Activated CD8-positive, alpha-beta memory T cell treated with anti-CD3 and anti-CD28 coated beads, Interleukin-2, amount 50 U/mL, for 4 hours (primary cell): ENCODE measurements at places on chromosomes 5 and 9.

DNA sequence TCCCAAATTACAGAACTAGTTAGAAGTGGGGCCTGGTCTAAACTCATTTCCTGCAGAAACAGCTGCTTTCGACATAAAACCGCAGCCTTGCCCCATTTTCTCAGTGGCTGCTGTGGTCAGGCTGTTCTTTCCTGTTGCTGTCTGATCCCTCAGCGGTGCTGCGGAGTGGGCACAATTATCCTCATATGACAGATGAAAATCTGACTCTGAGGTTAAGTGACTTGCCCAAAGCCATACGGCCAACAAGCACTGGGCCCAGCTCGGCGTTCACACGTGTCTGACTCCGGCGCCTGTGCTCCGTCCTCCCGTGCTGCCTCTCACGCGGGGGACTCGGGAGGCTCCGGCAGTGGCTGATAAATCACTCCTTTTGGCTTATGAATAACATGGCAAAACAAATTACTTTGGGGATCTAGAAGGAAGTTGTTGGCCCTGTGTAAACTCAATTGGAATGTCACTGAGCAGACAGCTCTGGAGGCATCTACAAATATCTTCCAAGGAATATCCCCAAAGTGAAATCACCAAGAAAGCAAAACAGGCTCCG, 142.6 kb upstream of the LMX1B start:
- DNase-seq = peak; percentile 68

DNA sequence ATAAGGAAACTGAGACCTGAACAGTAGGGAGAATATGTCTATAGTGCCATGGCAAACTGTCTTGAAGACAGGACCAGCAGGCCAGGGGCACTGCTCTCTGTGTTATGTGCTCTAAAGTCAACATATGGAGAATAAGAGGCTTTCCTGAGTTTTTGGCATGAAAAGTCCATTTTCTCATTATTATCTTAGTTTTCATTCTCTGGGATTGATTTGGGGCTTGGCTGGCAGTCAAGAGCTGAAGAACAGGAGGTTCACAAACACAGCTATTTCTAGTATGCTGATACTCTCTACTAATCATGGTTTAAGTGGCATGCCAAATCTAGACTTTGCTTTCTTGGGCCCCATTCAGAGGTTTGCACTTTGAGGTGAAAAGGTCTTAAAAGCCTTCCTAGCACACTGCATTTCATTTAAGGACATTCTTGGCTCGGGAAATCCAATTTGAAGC, 404.4 kb downstream of the ZNF608 start:
- no peak for DNase-seq

DNA sequence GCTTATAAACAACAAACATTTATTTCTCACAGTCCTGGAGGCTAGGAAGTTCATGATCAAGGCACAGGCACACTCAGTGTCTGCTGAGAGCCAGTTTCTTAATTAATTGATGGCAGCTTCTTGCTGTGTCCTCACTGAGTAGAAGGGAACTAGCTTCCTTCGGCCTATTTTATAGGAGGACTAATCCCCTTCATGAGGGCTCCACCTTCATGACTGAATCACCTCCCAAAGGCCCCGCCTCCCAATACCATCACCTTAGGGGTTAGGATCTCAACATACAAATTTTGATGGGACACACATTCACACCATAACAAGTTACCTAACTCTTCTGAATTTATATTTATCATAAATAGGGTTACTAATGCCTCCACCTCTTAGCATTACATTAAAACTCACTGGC, 129.8 kb downstream of the GNAQ start:
- no peak for DNase-seq

- no peak for DNase-seq
Measured at GRCh38 chr9:81250041-81250440, 439.3 kb downstream of the TLE1 start.

GRCh38 chr9:89410641-89411350, 87.1 kb downstream of the SEMA4D start:
- DNase-seq = peak; percentile 38

GRCh38 chr5:16304846-16305245, 125.3 kb upstream of the MARCHF11 start:
- DNase-seq = no peak

DNA sequence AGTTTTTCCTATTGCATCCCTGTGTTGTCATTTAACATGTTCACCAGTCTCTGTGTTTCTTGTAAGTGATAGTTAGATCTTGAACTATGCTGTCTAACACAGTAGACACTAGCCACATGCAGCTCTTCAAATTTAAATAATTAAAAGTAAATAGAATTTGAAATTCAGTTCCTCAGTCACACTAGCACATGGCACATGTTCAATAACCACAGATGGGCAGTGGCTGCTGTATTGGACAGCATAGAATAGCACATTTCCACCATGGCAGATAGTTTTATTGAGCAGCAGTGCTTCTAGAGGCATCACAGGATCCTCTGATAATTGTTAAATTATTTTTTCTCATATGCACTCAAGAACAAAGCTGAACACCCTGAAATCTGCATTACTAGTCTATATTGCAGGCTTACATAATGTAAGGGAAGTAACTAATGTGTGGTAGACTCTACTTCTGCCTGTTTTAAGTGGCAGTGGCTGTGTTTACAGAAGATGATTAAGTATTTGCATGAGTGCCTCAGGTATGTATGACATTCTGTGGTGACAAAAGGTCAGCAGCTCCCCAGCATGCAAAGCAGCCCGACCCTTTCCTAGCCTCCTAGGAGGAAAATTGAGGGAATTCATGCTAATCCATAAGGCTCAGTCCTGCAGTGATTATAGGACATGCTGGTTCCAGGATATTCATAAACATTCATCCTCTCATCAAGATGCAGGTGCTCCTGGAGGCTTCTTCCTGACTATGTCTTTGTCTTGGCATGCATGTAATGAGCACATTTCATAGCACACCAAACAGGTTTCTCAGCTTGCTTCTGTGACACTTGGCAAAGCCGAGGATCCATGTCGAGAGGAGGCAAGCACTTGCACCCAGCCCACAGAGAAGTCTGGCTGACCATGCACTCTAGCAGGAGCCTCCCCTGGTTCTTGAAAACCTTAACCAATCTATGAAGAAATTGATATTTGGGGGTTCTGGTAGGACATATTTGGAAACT, 45.5 kb downstream of the SH3RF2 start:
- DNase-seq = no peak

- DNase-seq = no peak
Measured at GRCh38 chr5:116378777-116379121, 195.9 kb downstream of the SEMA6A start.

DNA sequence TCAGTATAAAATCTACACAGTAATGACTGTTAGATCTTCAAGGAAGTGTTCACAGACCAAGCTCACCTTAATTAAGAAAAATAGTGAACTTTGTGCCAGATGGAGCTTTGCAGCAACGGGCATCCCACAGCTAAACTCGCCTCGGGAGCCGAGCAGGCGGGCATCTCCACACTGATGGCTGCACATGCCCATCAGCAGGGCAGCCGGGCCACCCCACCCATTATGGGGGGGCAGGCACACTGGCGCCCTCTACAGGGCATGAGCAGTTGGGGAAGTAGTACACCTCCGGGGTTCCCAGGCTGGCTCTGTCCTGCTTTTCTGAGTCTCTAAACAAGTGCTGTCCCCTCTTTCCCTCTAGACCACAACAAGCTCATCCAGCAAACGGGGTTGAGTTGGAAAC, 21.6 kb downstream of the ANKS6 start:
- no peak for DNase-seq

DNA sequence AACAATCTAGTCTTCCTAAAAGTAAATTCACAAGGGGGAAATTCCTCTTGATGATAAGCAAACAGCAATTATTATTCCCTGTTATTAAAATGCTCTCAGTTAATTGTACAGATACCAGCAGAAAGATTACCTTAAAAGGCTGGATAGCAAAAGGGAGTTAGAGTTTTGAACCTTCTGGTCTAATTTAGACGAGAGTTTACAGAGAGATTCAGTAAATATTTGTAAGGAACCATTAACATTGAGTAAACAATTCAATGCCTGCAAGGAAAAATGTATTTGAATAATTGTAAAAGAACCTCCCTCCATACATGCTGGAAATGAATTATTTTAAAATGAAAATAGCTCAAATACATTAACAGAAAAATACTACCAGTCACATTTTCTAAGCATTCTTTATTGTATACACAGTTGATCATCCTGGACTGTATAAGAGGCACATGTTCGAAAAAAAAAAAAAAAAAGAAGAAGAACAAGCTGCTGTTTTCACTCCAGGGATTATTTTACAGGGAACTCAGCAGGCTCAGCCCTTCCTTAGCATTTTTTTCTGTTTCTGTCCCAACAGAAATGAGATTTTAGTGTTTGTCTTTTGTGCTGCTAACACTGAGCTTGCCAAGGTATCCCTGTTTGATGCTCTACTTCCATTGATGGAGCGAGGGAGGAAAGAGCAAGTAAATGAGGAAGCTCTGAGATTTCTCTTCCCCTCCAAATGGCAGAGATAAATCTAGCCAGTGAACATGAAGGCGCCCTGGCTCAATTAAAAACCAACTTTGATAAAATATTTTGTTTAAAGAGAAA, 141.1 kb downstream of the ENC1 start:
- no peak for DNase-seq

- DNase-seq = no peak
Measured at GRCh38 chr9:69718218-69718617, 41.6 kb downstream of the PTAR1 start.

DNA sequence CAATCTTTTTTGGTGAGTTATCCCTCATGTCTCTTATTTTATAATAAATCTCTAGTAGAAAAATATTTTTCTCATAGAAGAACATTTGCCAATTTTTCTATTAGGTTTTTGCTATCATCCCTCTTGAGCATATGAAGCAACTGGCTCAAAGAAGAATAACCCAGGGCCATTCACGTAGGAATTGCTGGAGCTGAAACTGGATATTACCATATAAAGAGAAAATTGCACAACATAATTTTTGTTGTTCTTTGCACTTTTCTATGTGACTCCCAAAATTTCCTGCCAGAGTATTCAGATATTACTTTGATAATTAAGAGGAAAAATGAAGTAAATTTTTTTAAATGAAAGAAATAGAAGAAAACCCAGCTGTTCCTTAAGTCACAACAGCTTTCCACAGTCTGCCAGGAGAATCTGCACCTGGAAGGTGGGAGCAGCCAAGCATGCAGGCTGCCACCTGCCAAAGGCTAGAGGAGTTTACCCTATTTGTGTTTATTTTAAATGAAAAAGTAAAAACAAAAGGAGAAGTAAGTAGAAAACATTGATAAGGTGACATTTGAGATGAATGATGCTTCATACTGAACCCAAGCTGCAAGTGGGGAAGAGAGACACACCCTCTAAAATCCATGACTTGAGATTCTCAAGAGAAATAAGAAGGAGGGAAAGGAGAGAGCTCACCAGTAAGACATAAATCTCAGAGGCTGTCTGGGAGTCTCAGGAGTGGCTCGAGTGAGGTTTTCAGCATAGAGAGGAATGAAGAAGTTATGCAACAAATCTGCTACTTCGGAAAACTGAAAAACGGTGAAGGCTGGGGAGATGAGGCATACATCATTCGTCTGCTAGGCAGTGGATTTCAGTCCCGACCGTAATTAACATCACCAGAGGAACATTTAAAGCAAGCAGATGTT, 31.5 kb upstream of the FREM1 start:
- DNase-seq = no peak

GRCh38 chr5:351921-352245, 30.4 kb downstream of the AHRR start:
- no peak for DNase-seq

- no peak for DNase-seq
Measured at GRCh38 chr5:133440467-133441115, 171.8 kb downstream of the FSTL4 start.

- DNase-seq = no peak
Measured at GRCh38 chr9:89716559-89716958, 111.7 kb downstream of the GADD45G start.

- no peak for DNase-seq
Measured at GRCh38 chr5:172886974-172887501, 53.0 kb downstream of the ERGIC1 start.

DNA sequence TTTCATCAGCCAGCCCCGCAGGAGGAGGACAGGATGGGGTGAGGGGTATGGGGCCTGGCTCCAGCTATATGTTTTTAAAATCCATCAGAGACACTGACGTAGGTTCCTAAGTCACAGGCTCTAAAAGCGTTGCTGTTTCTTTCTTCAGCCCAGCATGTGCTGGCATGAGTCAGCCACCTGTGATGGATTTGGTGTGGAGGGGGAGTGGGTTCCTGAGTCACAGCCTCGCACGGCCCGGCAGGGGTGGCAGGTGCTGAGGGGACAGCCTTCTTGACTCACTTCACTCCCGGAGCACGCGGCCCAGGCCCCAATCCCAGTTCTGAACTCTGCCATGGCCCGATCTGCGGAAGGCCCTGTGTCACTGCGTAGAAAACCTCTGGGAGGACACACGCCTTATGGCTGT, 38.8 kb upstream of the RPL26L1 start:
- DNase-seq = no peak

DNA sequence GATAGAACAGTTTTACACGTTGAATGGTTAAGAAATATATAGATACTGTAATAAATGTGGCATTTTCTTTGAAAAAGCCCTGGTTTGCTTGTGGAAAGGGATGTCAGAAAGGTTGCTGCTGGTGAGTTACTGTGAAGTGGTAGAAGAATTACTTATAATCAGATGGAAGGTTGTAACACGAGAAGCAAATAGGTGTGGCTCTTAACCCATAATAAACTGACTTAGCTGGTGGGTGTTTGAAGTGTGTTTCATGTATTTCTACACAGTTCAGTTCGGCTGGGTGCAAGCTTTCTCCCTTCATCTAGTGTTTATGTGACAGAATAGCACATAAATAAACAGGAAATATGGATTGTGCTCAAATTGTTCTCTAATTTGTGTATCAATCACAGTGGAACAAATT, 5.5 kb downstream of the CNOT6 start:
- DNase-seq = no peak

DNA sequence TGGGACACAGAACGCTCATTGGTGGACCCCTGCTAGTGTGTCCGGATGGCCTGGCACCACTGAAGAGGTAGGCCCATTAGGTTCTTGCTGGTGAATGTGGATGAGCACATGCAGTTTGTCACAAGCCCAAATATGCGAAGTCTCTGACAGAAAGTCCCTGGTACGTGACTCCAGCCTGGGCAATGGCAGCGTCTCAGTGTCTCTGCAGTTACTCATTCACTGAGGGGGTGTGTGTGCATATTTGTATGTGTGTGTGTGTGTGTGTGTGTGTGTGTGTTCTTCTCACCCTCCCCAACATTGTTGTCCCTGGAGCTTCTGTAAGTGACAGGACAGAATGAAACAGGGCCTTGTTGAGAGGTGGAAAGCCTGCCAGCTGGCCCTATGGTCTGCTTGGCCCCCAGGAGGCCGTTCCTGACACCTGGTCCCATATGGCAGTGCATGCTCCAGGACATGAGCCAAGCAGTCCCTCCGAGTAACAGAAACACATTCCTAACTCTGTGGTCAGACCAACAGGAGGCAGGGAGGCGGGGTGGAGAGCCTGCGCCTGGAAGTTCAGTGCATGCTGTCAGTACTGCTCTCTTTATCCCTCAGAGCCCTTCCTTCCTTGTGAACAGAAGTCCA, 169.9 kb downstream of the SLC28A3 start:
- no peak for DNase-seq
